ENCODE measurements at places on chromosomes 7 and 10. TPM values are rescaled to one million over a fixed set of nuclear protein-coding genes. Genes with fewer than 3 reads are reported as not detected.

Gene CRYGN
- 0.16 TPM for total RNA-seq

Gene EVX1
- total RNA-seq: not detected

Gene LIPJ
- 0.09 TPM for total RNA-seq

Gene PTN
- total RNA-seq: 12.8 TPM

Gene PPP1R3A
- not detected for total RNA-seq

Gene FBXO24
- 0.54 TPM for total RNA-seq

Gene MDH2
- total RNA-seq: 38.3 TPM

Gene HMX3
- not detected for total RNA-seq

Gene ZNF479
- not detected for total RNA-seq

Gene ARHGEF35
- total RNA-seq: 1.1 TPM

Gene NPSR1
- not detected for total RNA-seq

Gene CLCN1
- total RNA-seq: 0.16 TPM

Gene ADAM12
- total RNA-seq: 82.7 TPM

Gene MLXIPL
- total RNA-seq: 2.0 TPM

Gene TMEM196
- total RNA-seq: not detected

Gene H2BK1
- not detected for total RNA-seq

Gene HABP2
- total RNA-seq: not detected

Gene ETV1
- 75.7 TPM for total RNA-seq

Gene SPDYE16
- 0.09 TPM for total RNA-seq

Gene CUX1
- total RNA-seq: 36.1 TPM

Gene CDC14C
- not detected for total RNA-seq

Gene SFXN2
- 2.3 TPM for total RNA-seq

Gene SLC29A4
- 0.90 TPM for total RNA-seq

Gene NKX1-2
- not detected for total RNA-seq

Gene PRRT4
- 0.27 TPM for total RNA-seq

Gene PNLIP
- total RNA-seq: not detected

Gene DGKB
- 0.36 TPM for total RNA-seq

Gene CYP26C1
- total RNA-seq: 0.09 TPM

Gene BMPR1A
- total RNA-seq: 74.7 TPM

Gene ELN
- total RNA-seq: 101 TPM

Gene SMO
- total RNA-seq: 4.2 TPM

Gene C10orf105
- total RNA-seq: not detected

Gene SPDYE11
- total RNA-seq: 0.08 TPM

Gene NACAD
- total RNA-seq: 5.5 TPM

Gene HTR7
- total RNA-seq: 0.25 TPM

Gene MSS51
- total RNA-seq: 2.5 TPM

Gene RET
- total RNA-seq: 0.27 TPM

Gene HYCC1
- total RNA-seq: 264 TPM

Gene KLF14
- not detected for total RNA-seq

Gene BAG3
- total RNA-seq: 7.8 TPM

Gene RAMP3
- total RNA-seq: not detected

Gene SLC26A4
- total RNA-seq: 0.65 TPM

Gene NT5C2
- 122 TPM for total RNA-seq

Gene CREB5
- 0.25 TPM for total RNA-seq

Gene CDK13
- total RNA-seq: 77.8 TPM

Gene DNAH11
- total RNA-seq: 2.7 TPM

All from fibroblast of the aortic adventitia (primary cell).